ENCODE measurements at places on chromosomes 4 and X. TPM values are rescaled to one million over a fixed set of nuclear protein-coding genes. Genes with fewer than 3 reads are reported as not detected.

The SORBS2 gene
- total RNA-seq: 416 TPM

GRCh38 chrX:133916984-133917722 is 68.2 kb downstream of the GPC3 start:
- no peak for DNase-seq

- no peak for DNase-seq
Observed at GRCh38 chr4:183940864-183941263, 35.8 kb downstream of the STOX2 start.

The DDX53 gene
- not detected for total RNA-seq

DNA sequence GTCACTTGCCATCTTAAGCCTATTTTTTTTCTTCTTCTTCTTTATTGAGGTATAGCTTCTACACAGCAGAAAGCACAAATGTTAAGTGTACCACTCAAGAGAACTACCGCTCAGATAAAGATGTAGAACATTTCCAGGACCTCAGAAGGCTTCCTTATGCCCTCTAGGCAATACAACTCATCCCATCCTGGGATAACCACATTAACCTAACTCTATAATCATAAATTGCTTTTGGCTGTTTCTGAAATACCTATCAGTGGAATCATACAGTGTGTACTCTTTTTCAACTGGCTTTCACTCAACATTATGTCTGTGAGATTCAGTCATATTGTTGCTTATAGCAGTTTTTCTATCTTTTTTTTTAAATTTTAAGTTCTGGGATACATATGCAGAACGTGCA is 51.7 kb downstream of the ARFIP1 start:
- no peak for DNase-seq

DNA sequence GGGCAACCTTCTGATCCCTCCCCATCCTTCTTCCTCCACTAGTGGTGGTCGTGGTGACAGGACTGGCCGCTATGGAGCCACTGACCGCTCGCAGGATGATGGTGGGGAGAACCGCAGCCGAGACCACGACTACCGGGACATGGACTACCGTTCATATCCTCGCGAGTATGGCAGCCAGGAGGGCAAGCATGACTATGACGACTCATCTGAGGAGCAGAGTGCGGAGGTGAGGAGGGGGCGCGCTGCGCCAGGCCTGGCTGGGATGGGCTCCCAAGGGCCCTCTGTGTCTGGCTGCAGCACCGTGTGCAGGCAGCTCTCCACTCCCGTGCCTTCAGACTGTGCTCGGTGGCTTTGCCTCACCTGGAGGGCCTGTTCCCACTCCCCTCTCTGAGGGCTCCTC is 24.3 kb downstream of the RBM10 start:
- DNase-seq: no peak

GRCh38 chr4:25638806-25639205 is 16.8 kb upstream of the SLC34A2 start:
- DNase-seq: no peak

The DCHS2 gene
- total RNA-seq: 1.1 TPM

- DNase-seq: no peak
Observed at GRCh38 chr4:52943677-52944076, 81.6 kb downstream of the RASL11B start.

GRCh38 chr4:7332216-7333023 is 102.3 kb downstream of the PSAPL1 start:
- DNase-seq: peak; percentile 21

- no peak for DNase-seq
Observed at GRCh38 chr4:179817317-179817716, 2375.1 kb upstream of the AGA start.

DNA sequence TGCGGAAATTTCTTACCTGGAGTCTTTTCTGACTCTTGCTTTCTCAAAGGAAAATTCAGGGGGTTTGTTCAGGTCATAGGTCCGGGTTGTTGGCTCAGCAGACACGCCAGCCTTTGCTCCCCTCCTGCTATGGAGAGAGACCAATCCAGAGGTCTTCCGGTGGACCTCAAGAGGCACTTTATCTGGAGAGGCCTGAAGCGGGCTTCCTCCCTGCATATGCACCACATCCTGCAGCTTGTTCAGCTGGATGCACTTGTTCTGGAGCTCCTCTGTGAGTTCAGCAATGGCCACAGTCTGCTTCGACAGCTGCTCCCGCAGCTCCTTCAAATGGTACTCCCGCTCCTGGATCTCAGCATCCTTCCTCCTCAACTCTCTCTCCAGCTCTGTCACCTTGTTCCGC is 10.5 kb downstream of the PRKG2 start:
- DNase-seq: no peak

The SEPTIN11 gene
- 117 TPM for total RNA-seq

DNA sequence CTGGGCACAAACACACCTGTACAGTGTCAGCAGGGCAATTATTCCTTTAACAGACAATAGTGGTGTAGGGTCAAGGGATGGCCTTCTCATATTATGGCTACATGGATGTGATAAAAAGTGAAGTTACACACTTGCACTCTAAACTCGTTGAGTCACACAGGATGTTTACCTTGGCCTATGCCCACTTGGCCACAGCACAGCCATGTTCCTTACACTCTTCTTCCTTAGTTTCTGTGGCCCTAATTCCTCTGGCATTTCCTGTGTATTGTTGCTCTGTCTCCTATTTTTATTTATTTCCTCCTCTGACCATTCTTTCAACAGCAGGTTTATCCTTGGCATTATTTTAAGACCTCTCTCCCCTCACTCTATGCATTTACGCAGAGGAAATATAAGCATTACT is 86.8 kb upstream of the NPFFR2 start:
- no peak for DNase-seq

- peak; percentile 12 for DNase-seq
Observed at GRCh38 chr4:146275370-146275769, 61.0 kb downstream of the REELD1 start.

The ADGRG2 gene
- total RNA-seq: 0.39 TPM

The GAGE1 gene
- total RNA-seq: not detected

DNA sequence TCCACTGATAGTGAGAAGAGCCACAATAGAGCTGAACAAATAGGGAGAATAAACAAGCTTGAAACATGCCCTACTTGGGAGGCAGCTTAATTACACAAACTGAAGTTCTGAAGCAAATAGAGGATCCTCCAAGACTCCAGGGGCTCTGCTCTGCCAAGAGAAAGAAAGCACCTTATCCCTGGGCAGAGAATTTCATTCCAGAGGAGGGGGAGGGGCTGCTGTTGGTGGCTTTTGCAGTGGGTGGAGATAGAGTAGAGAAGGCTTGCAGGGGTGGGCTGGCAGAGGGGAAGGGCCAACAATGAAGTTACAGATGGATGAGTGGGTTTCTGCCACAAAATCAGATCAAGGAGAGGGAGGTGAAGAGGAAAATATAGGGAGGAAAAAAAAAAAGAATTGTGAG is 1.0 kb upstream of the LPAR4 start:
- DNase-seq: no peak

DNA sequence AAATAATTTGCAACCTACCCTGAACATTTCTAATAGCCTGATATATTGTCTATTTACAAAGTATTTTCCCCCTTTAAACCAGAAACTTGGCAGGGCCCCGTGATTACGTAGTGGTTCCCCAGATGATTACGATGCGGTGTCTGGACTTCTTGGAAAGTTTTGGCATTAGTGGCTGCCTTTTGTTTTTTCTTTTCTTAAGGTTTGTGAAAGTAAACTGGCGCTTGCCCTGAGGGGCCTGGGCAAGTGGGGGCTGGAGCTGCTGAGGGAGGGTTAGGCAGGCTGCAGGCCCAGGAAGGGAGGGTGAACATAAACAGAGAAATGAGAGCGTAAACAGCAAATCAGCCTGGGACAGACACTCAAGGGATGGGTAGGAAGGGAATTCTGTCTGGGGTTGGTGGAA is 123.6 kb upstream of the MSX1 start:
- DNase-seq: peak; percentile 4

The COL25A1 gene
- total RNA-seq: 0.14 TPM

DNA sequence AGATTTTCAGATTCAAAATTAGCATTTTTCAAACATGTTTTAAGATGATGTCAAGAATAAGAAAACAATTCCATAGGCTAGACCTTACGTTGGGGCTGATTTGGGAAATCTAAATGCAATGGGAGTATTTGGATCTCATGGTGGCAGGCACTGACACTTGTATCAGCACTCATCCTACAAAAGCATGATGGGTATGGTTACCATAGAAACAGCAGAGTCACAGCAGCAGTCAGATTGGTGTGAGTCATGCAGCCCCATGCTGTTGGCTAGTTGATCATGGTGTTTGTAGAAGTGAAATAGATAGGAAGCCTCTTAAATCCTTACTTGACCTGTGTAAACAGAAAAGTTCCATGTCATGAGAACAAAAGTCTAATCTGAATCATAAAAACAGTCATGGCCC is 1637.3 kb upstream of the PABPC4L start:
- no peak for DNase-seq

GRCh38 chr4:86556791-86557415 is 37.2 kb upstream of the PTPN13 start:
- no peak for DNase-seq

The MEPE gene
- not detected for total RNA-seq

The VCX2 gene
- not detected for total RNA-seq

- DNase-seq: no peak
Observed at GRCh38 chrX:110086916-110087484, 84.1 kb downstream of the TMEM164 start.

GRCh38 chrX:150118476-150118875 is 180.2 kb upstream of the EOLA2 start:
- no peak for DNase-seq

GRCh38 chrX:10110984-10111363 is 45.8 kb upstream of the CLCN4 start:
- DNase-seq: peak; percentile 43

- no peak for DNase-seq
Observed at GRCh38 chr4:1668488-1668840, 15.6 kb downstream of the FAM53A start.

The DUSP21 gene
- not detected for total RNA-seq

DNA sequence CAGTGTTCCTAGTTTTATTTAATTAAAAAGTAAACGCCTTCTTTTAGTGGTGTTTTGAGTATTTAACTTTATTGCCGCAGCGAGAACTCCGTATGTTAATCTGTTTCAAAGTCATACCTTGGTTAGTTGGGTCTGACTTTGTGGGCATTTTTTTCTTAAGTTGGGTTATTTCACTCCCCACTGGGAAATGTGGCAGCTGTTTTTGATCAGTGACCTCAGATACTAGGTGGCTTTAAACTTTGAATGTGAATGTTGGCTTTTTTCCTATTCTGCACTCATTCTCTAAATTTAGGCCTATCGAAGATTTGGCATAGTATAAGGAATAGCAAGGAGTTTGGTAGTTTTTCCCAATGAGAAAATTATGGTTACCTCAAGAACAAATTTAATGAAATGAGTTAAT is 85.9 kb downstream of the FIP1L1 start:
- DNase-seq: no peak

DNA sequence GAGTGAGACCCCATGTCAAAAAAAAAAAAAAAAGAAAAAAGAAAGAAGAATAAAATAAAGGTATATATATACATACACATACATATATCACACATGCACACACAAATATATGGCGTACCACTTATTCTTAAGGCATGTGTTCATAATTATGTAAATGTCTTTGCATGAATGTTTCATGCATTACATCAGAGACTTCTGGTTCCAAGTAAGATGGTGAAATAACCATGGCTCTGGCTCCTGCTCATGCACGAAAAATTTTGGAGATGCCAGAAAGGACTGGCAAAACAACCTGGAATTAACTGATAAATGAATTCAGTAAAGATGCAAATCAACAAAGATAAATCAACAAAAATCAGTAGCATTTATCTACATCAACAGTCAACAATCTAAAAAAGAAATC is 19.7 kb upstream of the FHIP1A start:
- DNase-seq: no peak

The LIAS gene
- total RNA-seq: 22.4 TPM

- no peak for DNase-seq
Observed at GRCh38 chr4:115780835-115781234, 667.4 kb upstream of the NDST4 start.
